ENCODE measurements at places on chromosomes 6 and 20.

- no peak for DNase-seq
Observed at GRCh38 chr6:52522655-52523054, 54.2 kb downstream of the TRAM2 start.

DNA sequence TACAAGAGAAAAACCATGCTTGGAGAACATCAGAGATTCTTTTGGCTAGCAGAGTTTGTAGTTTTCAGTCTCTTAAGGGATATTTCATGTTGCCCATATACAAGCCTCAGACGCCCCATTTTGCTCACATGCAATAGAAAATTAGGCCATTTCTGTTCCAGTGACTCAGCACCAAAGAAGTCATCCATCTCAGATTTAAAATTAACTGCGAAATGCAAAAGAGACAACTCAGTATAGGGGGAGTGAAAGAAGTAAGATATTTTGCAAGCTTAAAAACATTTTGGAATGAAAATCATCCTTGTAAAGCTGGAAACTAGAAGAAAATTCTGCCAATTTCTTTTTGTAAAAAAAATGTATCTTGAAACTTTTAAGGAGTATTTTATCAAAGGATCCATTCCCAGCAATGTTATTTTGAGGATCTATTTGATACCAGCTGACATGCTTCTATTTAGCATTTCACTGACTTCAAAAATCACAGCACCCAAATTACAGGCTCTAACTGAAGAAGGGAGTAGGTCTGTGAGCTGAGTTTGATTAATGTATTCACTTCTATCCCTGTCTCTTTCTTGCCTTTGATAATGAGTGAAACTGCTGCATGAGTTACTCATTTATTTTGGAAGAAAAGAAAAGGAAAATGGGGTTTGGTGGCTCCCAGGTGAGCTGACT lies 223.7 kb upstream of the SULF2 start:
- DNase-seq, result no peak

GRCh38 chr20:2340823-2341222 lies 39.9 kb upstream of the TGM6 start:
- no peak for DNase-seq

DNA sequence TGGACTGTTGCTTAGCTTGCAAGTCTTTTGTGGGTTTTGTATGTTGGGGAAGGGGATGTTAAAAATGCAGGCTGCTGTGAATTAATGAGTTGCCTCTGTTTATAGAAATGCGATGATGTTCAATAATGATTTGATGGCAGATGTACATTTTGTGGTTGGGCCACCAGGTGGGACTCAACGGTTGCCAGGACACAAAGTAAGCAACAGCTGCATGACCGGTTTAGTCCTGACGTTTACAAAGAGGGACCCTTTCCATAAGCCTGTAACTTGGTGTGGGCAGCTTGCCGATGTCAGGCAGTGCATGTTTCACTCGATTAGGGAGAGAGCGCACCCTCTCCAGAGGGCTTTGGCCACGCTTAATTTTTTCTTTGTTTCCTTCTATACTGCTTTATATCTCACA lies 1.3 kb downstream of the BTBD3 start:
- DNase-seq, result no peak

DNA sequence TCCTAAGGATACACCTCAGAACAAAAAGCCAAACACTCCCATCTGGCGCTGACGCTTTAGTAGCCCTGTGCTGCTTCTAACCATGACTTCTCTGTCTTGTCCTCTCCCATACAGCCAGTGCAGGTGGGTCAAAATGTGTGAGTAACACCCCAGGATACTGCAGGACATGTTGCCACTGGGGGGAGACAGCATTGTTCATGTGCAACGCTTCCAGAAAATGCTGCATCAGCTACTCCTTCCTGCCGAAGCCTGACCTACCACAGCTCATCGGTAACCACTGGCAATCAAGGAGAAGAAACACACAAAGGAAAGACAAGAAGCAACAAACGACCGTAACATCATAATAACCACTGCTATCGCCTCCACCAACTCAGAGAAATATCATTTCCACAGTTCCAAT lies 1.4 kb downstream of the DEFB132 start:
- no peak for DNase-seq

GRCh38 chr20:19260412-19261090 lies 48.1 kb downstream of the SLC24A3 start:
- DNase-seq, result no peak

DNA sequence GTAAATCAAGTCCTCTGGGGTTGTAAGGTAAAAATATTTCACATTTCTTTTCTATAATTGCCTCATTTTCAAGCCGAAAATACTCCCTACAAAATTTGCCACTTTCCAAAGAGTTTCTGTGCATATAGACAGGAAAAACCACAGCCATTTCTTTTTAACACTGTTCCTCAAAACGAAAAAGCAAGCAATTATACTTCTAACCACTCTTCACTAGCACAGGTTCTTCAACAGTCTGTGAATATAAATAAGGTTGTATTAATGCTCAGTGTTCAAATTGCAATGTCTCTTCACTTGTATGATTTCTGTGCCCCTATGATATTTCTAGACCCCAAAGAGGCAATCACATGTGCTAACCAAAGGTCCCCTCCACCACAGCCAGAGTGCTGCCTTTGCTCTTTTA lies 206.0 kb downstream of the SIM1 start:
- no peak for DNase-seq

GRCh38 chr6:113713665-113714064 lies 143.5 kb upstream of the MARCKS start:
- DNase-seq, result no peak
